ENCODE measurements at places on chromosomes 1 and 21.

DNA sequence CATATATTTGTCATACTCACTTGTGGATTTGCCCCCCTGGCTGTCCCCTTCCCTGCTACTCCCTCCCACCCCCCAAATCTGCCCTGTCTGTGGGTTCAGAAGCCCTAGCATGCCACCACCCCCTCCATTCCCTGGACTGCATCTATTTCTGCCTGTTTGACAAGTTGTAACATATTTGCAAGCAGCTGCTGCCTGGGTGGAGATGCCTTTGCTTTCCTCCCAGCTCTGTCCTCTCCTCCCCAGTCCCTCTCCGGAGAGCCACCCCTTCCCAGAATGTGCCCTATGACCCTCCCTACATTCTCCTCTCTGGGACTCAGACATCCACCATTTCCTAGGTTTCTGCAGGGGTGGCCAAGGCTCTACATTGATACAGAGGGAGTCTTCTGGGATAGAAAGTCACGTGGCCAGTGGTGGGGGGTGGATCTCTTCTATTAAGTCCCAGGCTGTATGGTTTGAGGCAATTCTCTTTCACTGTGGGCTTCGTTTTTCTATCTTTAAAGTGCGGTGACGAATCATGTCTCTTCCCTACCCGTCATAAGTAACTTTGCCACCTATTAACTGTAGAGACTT lies 6.0 kb upstream of the MYOG start:
- no peak for DNase-seq

DNA sequence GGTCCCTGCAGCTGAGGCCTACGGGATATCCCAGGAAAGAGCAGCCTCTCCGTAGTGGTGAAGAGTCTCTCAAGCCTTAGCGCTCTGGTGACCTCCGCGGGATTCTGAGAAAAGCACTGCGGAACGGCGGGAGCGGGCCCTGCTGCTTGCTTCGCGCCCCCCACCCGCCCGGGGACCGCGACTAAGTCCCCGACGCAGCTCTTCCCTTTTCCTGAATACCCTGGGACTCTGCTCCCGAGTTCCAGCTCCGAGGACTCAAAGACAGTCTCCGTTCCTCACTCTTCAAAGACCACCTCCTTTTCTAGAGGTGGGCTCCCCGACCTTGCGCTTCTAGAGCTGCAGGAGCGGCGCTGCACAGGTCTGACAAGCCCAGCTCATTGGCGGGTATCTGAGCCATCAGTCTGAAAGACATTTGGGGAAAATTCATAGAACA lies 3.6 kb upstream of the PRRX1 start:
- DNase-seq = no peak

- DNase-seq = no peak
These were observed 19.7 kb upstream of the TSPEAR start for GRCh38 chr21:44730951-44731579.

DNA sequence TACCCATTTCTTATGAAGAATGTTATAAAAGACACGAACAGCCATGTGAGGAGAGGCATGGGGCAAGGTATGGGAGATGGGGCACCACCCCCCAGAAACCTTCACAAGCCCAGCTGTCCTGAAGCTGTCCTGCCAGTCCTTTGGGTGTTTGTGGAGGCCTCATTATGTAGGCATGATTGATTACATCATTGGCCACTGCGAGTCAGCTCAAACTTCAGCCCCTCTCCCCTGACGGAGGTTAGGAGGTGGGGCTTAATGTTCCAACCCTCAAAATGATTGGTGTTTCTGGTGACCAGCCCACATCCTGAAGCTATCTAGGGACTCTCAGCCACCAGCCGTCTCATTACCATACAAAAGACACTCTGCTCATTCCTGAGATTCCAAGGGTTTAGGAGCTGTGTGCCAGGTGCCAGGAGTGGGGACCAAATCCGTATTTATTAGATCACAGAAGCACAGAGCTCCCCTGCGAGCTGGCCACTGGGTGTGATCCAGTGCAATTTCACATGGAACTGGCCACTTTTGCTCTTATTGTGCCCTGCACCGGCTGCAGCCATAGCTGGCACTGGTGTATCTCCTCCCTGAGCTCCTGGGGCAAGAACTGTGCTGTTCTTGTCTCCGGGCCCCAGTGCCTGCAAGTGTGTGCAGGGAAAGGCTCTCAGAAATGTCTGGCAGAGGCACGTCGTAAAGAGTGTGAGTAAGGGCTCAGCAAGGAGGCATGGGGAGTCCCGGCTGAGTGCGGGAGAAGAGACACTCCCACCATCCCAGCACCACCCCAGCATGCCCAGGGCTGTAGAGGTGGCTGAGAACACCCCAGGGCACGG lies 10.5 kb downstream of the KIAA1614 start:
- DNase-seq = no peak

GRCh38 chr1:116497656-116498055 lies 73.2 kb downstream of the CD58 start:
- DNase-seq = no peak

DNA sequence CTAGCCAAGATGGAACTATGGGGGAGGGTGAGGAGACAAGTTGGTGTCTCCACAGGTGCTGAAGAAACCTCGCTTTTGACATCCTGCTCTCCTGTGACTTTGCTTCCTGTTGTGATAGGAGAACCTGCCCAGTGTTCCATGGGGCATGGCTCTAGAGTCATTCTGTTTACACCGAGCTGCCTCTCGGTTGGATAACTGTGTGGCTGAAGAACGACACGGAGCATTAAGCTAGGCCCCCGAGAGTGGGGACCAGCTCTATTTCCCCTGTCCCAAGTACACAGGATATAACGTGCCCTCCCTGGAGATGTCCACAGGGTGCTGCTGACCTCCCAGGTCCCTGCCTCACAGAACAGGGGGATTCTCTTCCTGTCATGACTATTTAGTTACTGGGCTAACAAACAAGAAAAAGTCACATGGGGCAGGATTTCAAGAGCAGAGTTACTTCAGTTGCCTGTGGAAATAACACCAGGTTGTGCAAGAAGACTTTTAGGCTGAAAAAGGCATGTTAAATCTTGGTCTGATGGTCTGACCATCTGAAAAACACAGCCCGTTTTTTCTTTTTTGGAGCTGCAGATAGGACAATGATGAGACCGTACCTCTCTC lies 29.4 kb upstream of the PPP2R5A start:
- no peak for DNase-seq

DNA sequence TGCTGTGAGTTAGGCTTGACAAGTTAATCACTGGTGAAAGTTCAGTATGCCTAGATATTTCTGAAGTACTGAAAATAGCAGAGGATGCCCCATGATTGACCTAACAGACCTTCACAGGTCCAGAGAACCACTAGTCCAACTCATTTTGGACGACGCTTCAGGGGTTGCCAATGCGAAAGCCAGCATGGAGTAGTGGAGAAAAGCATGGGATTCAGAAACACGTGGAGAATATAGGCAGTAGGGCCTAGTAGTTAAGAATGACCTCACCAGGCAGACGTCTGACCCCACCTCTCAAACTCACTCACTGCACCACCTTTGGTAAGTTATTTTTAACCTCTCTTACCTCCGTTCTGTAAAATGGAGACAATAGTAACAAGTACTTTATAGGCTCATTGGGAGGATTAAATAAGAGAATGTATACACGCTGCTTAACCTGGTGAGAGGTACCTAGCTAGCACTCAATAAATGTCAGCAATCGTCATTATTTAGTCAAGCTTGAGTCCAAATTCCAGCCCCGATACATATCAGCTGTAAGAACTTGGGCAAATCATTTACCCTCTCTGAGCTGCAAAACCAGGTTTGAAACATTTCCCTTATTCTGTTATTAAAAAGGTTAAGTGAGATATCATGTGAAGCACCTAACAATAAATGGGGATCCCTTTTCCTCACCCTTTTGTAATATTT lies 13.2 kb downstream of the PLPP3 start:
- DNase-seq = no peak

DNA sequence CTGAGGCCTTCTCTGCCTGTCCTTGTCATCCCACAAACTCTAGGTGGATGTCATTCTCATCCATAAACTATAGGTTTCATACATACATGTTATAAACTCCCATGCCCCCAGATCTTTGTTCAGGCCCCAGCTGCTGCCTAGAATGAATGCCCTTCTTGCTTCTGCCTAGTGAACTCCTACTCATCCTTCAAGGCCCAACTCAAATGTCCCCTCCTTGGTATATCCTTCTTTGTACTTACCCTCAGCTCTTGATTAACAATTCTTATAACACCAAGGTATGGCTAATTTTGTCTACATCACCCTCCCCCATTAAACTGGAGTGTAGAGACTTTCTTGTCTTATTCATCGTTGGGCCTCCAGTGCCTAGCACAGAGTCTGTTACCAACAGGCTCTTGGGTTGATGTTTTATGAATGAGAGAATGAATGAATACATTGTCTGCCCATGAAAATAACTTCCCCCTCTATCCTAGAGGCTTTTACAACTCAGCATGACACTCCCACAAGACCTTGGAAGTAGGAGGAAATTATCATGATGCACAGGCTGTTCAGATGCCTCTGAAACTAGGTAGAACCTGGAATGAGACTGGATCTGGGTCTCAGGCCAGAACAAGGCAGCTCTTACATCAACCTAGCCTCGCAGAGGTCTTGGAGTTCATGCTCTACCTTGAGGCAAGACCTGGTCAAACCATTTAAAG lies 26.9 kb downstream of the EPHB2 start:
- DNase-seq = no peak

GRCh38 chr1:154213274-154213673 lies 7.1 kb upstream of the CFAP141 start:
- DNase-seq = no peak

DNA sequence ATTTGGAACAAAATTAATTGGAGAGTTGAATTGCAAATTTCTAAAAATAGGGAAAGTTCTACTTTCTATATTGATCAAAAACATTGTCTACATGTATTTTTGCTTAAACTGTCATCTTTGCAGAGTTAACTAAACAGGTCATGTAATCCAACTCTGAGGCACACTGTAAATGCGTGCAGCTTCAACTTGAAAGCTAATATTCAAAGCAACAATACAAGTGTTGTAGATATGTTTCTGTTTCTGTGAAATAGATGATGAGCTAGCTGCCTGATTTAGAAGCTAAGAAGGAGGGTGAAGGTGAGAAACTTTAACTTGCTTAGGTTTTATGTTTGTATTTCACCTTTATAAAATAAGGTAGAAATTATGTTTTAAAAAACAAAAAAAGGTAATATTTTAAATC lies 77.2 kb downstream of the IVNS1ABP start:
- no peak for DNase-seq

DNA sequence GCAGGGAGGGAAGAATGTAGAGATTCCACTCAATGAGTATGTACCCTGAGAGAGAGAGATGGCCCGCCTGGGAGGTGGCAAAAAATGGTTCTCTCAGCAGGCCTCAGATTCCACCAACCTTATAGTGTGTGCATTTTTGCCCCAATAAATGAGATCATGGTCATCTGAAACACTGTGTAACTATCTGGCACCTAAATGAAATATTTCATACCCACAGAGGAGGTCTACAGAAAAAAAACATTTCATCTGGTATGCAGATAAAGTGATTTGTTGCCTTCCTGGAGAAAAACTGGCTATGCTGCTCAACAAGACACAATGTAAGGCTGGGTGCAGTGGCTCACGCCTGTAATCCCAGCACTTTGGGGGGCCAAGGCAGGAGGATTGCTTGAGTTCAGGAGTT lies 4.9 kb downstream of the TMCO2 start:
- no peak for DNase-seq

DNA sequence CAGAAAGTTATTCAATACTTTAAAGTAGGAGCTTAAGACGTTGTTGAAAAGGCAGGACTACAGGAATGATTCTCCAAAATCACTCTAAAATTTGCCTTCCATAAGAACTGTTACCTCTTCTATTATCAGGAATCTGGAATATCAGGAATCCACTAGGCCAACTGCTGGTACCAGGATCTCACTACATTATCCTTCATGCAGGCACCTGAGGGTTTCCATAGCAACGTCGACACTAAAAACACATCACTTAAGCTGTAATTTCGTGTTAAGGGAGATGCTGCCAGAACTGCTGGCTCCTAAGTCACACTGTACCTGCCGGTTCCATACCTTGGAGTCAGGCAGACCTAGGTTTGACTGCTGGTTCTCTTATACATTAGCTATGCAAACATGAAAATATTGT lies 139.7 kb upstream of the C1orf87 start:
- DNase-seq = no peak

- DNase-seq = no peak
These were observed 518.6 kb upstream of the ZP4 start for GRCh38 chr1:238409191-238409850.

DNA sequence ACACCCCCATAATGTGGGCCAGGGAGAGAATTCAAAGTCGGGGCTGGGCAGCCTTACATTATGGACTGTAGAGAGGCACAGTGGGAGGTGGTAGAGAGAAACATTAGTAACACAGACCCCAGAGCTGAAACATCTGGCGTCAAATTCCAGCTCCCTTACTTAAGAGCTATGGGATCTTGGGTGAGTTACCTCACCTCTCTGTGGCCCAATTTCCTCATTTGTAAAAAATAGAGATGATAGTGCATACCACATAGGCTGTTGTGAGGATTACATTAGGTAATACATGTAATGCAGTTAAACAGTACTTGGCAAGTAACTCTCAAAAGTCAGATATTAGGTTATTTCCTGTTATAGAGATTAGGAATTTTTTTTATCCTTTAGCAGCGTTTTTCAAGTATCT lies 160.5 kb upstream of the KIAA0040 start:
- DNase-seq = no peak

DNA sequence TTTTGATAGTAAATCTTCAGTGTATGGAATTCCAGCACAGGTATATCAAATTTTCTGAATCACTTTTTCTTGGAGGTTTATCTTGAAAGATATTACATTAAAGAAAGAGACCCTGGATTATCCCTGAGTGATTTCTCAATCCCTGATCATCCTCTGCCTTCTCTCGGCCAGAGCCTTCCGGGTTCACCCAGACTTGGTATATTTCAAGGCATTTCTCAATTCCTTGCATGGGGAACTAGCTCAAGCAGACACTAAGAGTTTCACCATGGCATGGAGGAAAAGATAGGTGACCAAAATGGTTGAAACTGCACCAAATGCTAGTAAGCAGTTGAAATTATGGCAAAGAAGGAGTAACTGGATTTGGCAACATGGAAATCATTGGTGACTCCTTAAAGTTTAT lies 5.7 kb downstream of the VAMP4 start:
- DNase-seq = no peak

GRCh38 chr21:44527156-44527982 lies 12.6 kb downstream of the KRTAP10-1 start:
- DNase-seq = no peak

GRCh38 chr1:24327891-24328290 lies 8.7 kb downstream of the GRHL3 start:
- DNase-seq = no peak

DNA sequence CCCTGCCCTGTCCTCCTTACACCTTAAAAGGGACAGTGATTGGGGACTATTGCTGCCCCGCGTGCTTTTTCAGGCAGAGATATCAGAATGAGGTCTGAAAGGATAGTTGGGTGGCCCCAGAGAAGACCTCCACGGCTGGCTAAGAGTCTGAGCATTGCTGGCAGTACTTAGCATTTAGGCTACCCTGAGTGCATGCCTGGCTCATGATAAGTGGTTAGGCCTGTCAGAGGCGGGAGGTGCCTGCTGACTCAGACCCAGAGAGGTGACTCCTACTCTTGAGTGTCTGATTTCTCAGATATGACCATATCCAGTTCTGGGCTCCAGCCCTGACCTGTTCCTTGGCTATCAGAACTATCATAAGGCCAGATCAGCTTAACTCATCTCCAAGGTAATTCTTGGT lies 213.7 kb downstream of the PBX1 start:
- DNase-seq = no peak

Data from GDM1 (cell line).